ENCODE measurements at places on chromosomes 5 and 9.

DNA sequence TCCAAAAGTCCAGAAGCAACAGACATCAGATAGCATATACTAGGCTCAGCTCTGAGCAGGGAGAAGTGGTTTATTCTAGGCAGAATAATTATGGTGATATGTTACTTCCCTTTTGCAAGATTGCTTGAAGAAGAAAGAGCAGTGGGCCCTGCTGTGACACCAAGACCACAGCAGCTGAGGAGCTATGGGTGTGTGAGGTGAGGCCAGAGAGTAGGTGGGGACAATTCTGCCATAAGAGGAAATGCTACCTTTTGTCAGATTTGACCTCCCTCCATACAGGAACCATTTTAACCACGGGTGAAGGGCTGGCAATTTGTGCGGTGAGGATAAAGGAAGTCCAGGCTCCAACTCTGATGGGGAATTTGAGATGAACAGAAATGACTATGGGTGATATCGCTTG, 51.3 kb downstream of the TNFSF15 start:
- no peak for DNase-seq

- DNase-seq, result no peak
Measured at GRCh38 chr5:83914662-83915418, 194.2 kb upstream of the HAPLN1 start.

- no peak for DNase-seq
Measured at GRCh38 chr5:103041071-103041676, 78.8 kb downstream of the GIN1 start.

DNA sequence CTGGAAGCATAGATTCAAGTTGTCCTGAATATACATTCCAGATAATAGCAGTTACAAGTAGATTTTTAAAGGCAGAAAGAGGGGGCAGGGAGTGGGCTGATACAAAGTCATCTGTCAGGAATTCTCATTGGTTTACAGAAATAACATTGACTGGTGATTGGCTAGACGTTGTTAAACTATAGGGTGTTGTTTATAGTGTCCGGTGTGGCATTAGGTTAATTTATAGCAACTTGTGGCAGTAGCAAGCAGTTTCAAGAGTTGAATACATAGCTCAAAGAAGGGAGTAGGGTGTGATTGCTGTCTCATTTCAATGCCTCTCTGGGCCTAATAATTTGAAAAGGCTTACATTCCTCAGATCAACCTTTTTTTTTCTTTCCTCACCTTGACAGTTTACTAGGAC, 10.7 kb upstream of the POC5 start:
- DNase-seq, result no peak

DNA sequence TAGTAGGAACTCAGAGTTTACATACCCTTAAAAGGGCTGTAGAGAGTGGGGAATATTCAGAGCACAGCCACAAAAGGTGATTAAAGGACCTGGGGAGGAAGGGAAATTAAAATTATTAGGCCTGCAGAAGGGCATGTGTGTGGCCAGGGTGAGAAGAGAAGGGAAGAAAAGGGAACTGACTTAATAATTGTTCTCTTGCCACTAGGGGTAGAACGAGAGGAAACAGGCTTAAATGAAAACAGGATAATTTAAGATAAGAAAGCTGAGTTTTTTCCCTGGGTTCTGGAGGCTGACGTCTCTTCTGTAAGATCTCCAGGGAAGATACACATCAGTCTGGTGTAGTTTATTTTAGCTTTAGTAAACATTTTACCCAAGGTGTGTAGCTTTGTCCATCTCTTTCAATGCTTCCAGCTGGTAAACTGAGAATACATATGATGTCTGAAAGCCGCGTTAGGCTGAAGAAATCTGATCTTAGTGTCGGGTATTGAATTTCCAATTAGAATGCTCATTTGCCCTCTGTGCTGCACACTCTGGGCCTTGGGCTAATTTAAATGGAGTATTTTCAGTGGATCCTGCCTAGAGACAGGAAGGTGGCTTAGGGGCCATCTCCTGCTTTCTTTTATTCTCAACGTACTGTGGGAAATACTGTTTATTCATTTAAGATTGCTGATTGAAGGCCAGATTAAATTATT, 416.8 kb downstream of the TMEM38B start:
- no peak for DNase-seq

GRCh38 chr5:149954798-149955197, 5.8 kb upstream of the SLC26A2 start:
- no peak for DNase-seq

DNA sequence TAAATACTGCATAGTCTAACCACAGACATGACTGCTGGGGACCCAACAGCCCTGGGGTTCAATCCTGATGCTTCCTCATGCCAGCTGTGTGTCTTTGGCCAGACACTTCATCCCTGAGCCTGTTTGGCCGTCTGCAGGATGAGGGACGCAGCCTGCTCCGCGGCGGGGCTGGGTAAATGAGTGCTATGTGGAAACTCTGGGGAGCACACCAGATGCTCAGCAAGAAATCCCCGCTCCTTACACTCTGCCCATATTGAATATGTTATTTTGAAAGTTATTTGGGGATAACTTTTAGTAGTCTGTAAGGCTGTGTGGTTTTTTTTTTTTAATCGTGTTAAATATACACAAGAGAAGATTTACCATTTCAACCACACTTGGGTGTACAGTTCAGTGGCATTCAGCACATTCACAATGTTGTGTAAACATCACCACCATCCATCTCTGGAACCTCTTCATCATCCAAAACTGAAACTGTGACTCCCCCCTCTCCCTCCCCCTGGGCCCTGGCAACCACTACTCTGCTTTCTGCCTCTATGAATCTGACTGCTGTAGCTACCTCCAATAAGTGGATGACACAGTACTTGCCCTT, 42.7 kb downstream of the SH3PXD2B start:
- DNase-seq, result no peak

GRCh38 chr9:115730396-115730795, 423.2 kb upstream of the PAPPA start:
- no peak for DNase-seq

GRCh38 chr9:133032171-133032570, 1.4 kb downstream of the GTF3C5 start:
- no peak for DNase-seq

DNA sequence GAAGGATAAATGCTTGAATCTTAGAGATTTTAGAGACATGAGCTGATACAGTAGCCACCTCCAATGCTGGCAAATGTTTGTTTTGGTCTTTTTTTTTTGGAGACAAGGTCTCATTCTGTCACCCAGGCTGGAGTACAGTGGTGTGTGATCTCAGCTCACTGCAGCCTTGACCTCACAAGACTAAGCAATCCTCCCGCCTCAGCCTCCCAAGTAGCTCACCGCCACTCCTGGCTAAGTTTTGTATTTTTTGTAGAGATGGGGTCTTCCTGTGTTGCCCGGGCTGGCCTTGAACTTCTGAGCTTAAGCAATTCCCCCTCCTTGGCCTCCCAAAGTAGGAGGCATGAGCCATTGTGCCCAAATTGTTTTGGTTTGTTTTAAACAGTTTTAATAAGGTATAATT, 6.8 kb upstream of the DOLPP1 start:
- DNase-seq, result no peak

DNA sequence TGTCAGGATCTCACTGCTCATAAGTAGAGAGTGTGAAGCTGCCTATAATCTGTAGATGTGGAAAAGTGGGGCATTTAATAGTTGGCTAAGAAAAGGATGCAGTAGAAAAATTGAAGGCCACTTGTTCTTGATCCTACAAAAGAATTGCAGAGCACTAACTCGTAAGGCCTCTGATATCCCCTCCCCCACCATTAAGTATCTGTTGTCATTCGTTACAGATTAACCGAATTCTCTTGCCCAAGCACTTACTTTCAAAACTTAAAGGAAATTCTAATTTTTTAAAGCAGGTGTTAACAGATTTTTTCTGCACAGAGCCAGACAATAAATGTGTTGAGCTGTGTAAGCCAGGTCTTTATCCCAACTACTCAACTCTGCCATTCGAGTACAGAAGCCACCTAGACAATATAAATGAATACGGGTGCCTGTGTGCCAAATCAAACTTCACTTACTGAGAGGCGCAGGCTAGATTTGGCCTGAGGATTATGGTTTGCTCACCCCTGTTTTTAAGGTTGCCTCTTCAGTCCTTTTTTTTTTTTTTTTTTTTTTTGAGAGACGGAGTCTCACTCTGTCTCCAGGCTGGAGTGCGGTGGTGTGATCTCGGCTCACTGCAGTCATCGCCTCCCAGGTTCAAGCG, 234.8 kb downstream of the RFK start:
- DNase-seq, result no peak

DNA sequence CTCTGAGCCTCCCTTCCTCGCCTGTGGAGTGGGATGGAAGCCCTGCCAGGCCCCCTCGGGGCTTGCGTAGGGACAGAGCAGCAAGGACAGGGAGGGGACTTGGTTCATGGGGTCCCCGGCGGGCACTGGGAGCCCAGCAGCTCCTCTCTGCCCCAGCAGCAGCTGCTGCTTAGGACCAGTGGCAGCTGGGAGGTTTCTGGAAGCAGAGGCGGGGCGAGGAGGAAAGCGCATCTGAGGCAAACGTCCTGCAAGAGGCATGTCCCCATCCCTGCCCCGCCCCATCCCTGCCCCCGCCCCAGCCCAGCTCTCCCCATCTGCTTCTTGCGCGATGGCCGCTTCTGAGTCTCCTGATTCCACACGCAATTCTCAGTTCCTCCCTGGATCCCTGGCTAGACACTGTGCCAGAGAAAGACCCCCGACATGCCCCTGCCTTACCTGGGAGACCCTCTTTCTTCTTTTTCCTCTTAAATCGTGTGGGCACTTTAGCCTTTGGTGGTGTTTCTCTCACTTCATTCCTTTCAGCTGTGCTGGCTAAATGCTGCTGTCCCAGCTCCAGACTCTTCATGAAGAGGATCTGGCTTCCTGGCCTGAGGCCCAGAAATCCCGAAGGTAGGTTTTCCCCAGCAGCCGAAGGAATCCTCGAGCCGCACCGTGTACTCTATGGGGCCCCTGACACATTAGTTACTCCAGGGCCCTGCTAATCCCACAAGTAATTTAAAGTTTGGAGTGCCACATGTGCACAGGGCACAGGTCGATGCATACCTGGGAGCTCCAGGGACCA, 4.4 kb upstream of the OR2S2 start:
- DNase-seq, result no peak

- DNase-seq, result no peak
Measured at GRCh38 chr9:122930541-122931225, 629 bp downstream of the ZBTB26 start.

GRCh38 chr5:135476615-135477581, 24.7 kb upstream of the TIFAB start:
- DNase-seq, result no peak

GRCh38 chr5:142245786-142246185, 79.0 kb downstream of the SPRY4 start:
- DNase-seq, result no peak

DNA sequence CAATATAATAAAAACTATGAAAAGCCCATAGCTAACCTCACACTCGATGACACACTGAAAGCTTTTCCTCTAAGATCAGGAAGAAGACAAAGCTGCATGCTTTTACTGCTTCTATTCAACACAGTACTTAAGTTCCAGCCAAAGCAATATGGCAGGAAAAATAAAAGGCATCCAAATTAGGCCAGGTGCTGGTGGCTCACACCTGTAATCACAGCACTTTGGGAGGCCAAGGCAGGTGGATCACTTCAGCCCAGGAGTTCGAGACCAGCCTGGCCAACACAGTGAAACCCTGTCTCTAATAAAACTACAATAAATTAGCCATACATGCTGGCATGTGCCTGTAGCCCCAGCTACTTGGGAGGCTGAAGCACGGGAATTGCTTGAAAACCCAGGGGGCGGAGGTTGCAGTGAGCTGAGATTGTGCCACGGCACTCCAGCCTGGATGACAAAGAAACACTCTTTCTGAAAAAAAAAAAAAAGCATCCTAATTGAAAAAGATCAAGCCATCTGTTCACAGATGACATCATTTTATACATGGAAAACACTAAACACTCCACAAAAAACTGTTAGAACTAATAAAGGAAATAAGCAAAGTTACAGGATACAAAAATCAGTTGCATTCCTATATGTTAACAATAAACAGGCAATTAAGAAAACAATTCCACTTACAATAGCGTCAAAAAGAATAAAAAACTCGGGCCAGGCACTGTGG, 17.9 kb downstream of the ZFR start:
- DNase-seq, result no peak

DNA sequence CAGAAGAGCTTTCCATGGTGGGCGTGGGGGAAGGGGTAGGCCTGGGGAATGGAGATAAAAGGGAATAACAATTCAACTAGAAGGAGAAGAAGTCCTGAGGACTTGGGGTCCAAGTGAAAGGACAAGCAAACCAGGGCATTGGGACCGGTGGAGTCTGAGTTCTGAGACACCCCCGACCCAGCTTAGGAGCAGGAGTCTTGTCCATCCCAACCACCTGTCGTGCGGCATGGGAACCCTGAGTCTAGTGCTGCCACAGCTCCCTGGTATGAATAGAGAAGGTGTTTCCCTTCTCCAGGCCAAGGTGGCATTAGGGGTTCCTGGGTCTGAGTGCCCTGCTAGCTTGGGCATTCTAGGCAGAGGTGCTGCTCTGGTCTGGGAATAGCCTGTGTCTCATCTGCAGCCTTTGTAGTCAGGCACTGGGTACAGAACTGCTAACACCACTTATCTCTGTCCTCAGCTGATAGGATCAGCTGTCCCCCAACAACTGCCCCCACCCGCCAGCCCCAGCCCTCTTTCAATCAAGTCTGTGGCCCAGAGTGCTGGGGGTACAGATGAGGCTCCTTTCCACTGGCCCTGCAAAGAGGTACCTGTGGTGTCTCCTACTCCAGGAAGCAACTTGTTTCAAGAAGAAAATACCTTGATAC, 9.9 kb downstream of the HNRNPAB start:
- no peak for DNase-seq

DNA sequence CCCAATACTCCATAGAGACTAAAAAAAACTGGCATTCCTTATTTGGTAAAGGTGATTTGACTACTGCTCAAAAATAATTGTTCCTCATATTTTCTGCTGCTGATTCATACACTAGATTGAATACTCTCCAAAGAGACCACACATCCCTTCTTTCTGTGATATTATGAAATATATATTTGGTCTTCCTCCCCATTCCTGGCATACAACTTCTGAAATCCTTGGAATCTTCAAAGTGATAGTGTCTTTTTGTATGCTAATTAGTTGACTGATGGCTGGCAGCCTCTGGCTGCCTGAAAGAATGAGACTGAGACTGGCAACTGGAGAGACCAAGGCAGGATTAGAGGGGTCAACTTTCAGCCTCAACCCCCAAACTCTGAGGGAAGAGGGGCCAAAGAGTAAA, 348.0 kb upstream of the RFX3 start:
- no peak for DNase-seq

GRCh38 chr9:86098824-86099700, at the start of gene GOLM1:
TSS of gene GOLM1 (minus strand) at chr9:86099558. CDS start at chr9:86079320, 20,238 bp downstream.
- no peak for DNase-seq

- no peak for DNase-seq
Measured at GRCh38 chr5:4411664-4412063, 728.5 kb upstream of the ADAMTS16 start.

- no peak for DNase-seq
Measured at GRCh38 chr5:15234366-15234765, 265.6 kb upstream of the FBXL7 start.
